ENCODE measurements at places on chromosomes 6 and 20.

- DNase-seq, result no peak
Measured at GRCh38 chr6:16585805-16586204, 175.5 kb downstream of the ATXN1 start.

DNA sequence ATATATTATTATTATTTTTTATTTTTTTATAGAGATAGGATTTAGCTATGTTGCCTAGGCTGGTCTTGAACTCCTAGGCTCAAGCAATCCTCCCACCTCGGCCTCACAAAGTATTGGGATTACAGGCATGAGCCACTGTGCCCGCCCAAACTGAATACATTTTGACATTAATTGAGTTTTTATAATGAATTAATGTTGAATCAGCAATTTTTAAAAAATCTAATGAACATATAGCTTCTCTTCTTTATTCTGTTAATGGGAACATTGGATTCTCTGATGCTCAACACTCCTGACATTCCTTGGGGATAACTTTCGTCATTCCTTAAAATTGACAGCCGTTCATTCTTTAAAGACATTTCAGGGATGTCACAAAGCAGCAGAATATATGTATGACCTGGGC is 52.4 kb downstream of the ANKS1A start:
- DNase-seq, result no peak

GRCh38 chr6:20479060-20479459 is 55.2 kb upstream of the CDKAL1 start:
- no peak for DNase-seq

GRCh38 chr6:26126394-26127235 is 39.4 kb downstream of the HFE start:
- DNase-seq, result no peak

GRCh38 chr6:147390909-147391536 is 117.5 kb upstream of the SAMD5 start:
- peak; percentile 18 for DNase-seq

DNA sequence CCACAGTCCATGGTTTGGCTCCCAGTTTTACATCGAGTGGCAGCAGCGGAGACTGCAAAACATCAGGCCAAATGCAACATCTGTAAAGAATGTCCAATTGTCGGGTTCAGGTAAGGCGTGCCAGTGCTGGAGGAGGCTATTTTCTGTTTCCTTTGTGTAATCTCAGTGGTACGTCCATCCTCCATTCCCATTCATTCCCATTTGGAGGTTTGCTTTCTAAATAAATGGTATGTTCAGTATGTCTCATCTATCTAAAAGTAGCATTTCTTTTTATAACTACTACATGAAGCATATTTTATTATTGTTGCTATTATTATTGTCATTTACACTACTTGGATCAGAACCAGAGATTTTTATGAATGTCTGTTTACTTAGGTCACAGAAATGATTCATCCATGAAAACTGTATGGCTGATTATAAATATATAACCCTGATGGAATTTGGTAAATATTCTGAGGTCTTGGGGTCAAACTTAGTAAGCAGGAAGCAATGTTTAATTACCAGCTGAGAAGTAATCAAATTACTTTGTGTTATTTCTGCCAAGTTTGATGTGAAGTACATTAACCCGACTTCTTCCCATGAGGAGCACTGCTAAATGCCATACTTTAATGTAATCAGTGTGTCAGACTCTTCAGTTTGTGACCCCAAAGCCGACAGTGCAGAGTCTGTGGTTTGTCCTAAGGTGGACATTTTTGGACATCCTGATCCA is 512.9 kb downstream of the UTRN start:
- no peak for DNase-seq

DNA sequence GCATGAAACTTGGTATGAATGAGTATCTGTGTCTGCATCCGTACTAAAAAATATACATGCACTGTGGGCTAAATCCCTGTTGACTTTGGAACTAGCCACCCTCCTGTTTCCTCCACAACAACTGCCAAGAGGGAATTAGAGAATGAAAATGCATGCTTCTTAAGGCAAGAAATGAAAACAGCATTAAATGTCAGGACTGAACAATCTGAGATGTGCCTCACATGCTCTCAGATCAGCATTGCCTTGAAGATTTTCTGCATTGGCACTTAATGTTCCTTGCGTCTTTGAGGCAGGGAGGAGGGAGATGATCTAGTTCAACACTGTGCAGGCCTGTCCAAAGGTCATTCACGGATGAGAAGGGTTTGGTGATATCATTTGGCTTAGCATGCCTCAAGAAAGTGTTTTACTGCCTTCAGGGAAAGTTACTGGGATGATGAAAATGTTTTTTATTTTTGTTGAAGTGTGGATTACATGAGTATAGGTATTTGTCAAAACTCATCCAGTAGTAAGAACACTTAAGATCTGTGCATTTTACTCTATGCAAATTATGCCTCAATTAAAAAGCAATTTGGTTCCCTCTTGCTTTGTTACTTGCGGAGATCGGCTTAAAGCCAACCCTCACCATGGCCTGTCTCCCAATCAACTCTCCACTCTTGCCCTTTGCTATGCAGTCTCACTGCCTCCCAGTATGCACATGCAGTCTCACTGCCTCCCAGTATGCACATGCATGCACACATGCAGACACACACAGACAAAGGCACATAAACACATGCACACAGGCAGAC is 47.5 kb upstream of the RIN2 start:
- DNase-seq, result no peak

All from HAP-1 (cell line).